ENCODE measurements at places on chromosomes 1 and 21.

DNA sequence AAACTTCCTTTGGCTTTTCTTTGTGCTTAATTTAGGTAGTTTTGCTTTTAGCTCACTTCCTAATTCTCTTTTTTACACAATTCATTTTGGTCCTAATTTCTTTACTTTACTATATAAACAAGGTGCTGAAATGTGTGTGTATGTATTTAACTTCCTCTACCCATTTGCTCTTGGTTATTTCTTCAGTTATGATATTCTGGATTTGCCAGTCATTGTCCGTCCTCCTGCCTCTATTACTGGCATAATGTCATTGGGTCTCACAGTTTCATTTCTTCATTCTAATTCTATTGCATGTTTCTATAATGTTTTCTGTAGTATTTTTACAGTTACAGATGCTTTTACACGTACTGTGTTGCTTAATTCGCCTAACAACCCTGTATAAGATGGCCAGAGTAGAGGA lies 96.2 kb downstream of the ZMYM4 start:
- DNase-seq, result no peak

- no peak for DNase-seq
Measured at GRCh38 chr1:231550448-231550781, 21.9 kb downstream of the TSNAX start.

- DNase-seq, result no peak
Measured at GRCh38 chr1:214296860-214297745, 16.1 kb downstream of the SMYD2 start.

DNA sequence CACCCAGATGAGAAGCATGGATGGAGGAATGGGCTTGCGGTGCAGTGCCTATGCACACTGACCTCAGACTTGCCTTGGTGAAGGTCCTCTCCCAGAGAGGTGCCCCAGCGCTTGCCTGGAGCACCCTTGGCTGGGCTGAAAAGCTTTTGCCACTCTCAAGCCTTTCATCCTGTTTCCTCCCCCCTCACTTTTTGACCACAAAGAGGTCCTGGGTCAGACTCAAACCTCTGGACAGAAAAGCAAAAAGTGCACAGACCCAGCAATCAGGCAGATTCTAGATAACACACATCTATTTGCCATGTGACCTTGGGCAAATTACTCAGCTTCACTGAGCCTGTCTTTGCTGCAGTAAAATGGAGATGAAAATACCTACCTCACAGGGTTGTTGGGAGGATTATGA lies 7.3 kb downstream of the TMEM35B start:
- no peak for DNase-seq

GRCh38 chr1:164823486-164824279 lies 264.7 kb downstream of the PBX1 start:
- DNase-seq, result no peak

DNA sequence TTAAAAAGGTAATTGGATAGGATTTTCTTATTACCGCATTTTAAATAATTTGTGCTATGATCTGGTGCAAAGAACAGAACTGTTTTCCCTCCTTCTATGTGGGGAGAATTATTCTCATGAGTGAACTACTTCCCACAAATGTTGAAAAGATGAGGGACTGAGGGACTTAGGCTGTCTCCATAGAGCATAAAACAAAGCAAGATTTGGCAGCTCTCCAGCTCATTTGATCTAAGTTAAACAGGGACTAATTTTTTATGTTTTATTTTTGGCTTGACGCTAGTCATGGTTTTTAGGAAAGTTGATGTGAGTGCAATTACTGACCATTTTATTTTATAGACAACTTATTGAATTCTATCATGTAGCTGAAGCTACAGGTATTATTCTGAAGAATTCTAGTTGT lies 362.3 kb downstream of the HLX start:
- DNase-seq, result no peak

DNA sequence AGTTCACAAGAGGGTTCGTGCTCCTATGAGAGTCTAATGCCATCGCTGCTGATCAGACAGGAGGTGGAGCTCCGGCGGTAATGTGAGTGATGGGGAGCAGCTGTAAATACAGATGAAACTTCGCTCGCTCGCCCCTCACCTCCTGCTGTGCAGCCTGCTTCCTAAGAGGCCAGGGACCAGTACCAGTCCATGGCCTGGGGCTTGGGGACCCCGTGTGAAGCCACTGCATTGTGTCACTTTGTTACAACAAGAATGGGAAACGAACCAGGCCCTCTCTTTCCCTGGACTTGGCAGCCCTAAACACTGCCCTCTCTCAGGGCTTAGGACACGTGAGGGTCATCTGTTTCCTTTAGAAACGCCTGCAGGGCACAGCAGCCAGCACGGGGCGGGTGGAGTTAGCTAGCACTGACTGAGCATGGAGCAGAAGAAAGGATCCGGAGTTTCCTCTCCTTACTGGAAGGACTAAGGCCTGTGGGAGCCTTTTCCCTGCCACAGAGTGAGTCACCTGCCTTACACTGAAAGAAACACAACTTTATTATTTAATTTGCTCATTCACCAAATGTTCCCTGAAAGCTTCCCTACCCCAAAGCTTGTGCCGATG lies 185.2 kb upstream of the TMEM51 start:
- DNase-seq, result no peak
